Kidney epithelial cell (primary cell): ENCODE measurements at places on chromosomes 12 and 14. TPM values are rescaled to one million over a fixed set of nuclear protein-coding genes. Genes with fewer than 3 reads are reported as not detected.

DNA sequence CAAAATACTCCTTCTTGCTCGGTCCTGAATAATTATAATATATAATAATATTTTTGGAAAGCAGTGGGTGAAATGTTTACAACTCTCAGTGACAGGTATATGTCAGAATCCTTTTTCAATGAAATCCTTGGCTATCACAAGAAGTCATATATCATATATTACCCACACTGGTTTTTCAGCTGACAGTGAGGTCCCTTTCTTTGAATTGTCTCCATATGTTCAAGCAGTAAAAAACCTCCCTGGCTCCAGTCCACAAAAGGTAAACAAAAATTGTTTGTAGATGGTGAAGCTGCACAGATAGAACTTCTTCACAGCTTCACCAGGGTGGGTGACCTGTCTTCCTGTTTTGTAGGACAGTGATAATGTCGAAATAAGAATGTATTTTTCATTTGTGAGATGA, 44.0 kb downstream of the A2ML1 start:
- no peak for DNase-seq

DNA sequence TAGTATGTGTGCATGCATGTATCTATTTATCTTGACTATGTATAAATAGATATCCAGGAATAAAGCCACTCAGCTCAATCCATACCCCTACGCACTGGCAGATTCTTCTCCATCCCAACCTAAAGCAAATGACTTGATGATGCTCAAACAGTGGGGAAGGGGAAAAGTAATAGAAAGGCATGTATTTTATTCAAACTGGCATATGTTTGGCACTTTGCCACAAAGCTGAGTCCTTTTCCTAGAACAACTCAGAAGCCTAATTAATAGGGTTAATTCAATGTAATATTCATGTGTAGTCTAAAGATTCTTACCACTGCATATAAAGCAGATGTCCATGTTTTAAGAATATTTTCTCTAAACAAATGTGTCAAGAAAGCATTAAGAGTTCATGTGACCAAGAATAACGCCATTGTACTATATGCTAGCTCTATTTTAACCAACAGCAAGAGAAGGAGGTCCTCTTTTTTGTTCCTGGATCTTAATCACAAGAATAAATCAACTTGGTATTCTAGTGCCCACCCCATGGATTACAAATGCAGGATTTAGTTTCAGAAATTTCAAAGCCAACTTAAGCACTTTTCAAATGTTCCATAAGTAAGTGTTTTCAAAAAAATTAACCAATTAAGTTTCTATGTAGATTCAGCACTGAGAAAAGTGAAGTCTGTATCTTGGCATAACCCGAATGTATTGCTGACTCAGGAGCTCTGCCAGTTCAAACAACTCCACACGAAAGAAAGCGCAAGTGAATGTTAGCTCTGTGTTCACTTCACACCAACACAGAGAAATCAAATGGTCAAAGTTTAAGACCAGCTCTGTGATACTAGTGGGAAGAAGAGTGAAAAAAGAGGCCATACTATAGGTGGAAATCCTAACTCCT, 233.6 kb downstream of the MED13L start:
- no peak for DNase-seq

DNA sequence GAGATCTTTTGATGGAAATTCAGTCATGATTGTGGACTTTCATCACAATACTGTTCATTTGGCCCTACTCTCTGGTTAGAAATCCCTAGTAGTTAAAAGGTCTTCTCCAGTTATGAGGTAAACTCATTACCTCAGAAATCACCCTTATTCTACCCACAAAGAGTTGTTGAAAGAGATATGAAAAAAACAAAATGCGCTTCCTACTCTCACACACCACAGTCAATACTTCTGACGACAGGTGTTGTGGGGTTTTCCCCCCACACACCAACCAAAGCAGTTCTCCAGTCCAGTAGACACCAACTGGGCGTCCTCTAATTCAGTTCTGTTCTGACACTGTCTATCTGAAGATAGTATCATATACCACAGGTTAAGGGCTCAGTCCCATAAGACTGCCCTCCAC, 54.9 kb downstream of the TRMT5 start:
- no peak for DNase-seq

DNA sequence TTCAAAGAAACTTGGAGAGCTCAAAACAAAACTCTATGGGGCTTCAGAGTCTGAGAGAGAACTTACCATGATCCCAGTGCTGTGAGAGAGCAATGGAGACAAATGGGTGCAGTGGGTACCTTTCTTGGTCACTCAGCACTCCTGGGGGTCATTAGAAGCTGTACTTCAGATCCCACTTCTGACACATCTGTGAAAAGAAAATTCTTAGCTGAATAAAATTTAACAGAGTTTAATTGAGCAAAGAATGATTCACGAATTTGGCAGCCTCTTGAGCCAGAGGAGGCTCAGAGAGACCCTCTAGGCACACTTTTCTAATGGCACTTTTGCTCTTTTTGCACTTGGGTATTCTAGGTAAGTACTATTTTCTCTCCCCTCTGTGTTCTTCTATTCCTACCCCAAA, 96.8 kb upstream of the SYT10 start:
- DNase-seq: no peak

DNA sequence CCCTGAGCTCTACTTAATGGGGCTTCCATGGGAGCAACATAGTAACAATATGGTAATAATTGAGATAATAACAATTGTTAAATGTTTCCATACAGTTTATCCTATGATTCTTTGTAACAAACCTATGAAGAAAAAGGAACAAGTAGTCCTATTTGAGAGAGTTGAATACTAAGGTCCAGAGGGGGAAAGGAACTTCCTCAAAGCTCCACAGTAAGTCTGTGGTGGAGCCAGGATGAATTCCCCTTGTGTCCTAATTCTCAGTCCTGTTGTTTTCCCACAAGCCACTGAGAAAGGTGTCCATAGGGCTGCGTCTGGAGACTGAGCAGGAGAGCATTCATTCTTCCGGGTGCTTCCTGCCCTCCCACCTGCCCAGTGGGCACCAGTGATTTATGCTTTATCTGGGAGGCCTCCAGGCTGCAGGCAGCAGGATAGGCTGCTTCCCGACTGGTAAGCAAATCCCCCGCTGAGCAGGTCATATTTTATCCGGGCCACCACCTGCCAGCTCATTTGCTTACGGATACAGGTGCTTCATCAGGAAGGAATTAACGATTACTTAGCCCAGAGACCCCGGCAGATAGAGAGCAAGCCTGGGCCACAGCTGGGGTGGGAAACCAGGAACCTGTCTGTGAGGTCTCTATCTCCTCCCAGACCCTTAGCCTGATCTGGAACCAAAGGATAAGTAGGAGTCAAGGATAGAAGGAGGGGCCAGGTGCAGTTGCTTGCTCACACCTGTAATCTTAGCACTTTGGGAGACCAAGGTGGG, 33.9 kb upstream of the FAM222A start:
- DNase-seq: no peak

DNA sequence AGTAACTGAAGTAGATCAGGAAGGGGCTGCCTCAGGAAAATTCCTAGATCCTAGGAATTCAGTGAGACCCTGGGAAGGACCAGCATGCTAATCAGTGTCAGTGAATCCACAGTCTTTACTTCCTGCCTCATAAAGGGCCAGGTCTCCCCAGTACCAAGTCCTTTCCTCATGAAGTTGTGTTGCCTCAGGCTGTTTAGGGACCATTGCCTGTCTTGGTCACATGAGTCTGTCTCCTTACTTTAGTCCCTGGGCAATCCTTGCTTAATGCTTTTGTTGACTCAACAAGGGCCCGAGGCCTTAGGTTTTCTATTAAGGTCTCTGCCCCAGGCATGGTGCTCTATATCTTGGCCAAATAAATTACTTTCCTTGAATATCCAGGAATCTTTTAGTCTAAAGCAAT, 16.1 kb upstream of the ATF1 start:
- DNase-seq: no peak

- DNase-seq: no peak
These were observed 17.6 kb upstream of the TBC1D30 start for GRCh38 chr12:64806593-64807460.

- DNase-seq: no peak
These were observed 214.4 kb downstream of the BMP4 start for GRCh38 chr14:53742233-53742620.

DNA sequence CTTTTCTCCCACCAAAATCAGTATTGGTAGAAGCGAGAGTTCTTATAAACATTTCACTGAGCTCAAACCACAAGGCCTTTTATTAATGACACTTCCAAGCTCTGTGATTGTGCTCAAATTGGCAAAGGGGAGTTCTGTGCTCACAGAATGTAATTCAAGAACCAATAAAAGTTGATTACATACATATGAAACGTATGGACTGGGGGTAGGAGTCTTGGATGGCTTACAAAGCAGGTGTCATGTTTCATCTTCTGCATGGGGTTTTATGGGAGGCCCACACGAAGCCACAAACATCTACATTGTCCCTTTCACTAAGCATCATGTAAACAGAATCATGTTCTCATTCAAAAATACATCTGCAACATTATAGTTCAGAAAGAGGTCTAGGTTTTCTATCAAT, 828.3 kb downstream of the VRK1 start:
- no peak for DNase-seq

DNA sequence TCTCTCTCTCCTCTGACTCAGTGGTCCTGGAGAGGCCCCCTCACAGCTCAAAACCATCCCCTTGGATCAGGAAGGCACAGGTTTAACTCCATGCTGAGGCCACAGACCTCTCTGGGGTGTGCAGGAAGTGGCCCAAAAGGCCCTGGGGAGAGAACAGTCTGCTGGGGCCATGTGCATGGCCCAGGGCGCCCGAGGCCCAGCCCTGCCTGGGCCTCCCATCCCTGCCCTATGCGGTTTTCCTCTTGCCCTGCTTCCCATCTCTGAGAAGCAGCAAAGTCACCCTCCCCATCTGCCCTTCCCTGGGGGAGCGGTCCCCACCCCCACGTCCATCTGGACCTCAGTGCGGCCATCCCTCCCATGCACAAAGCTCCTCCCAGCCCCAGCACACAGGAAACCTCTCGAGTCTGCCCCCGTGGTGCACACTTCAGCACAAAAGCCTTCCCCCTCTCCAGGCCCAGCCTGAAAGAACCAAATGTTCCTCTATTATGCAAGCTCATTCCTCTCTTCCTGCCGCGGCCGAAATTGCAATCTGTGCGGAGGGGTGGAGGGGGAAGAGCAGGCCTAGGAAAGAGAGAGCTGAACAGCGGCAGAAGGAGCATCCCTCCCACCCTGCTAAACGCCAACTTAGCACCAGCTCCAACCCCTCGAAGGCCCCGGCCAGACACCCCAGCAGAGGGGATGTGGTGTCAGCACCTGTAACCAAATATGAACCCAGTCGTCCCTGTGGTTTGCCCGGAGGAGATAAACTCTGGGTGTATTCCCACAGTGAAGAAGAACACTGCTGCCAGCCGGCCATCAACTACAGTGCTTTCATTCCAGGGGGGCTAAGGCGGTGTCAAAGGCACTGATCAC, 108.5 kb downstream of the SCARB1 start:
- no peak for DNase-seq

GRCh38 chr12:12461923-12462315, 100.7 kb downstream of the DUSP16 start:
- DNase-seq: no peak

DNA sequence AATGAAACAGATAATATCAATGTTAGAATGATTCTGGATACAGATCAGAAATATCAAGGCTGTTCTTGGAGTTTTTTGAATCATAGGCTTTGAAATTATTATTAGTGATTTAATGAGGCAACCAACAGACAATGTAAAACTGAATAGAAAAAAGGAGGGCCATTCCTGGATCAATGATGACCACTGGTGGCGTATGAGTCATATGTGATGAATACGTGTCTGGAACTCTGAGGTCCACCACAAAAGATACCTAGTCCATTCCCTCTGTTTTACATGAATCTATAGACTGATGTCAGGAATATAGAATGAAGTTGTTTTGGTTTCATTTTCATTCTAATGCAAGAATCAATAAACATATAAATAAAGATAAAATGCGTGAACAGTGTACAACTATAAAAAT, 78.3 kb upstream of the RTL1 start:
- DNase-seq: no peak

GRCh38 chr12:50401500-50402081, 906 bp downstream of the LARP4 start:
- no peak for DNase-seq

- no peak for DNase-seq
These were observed 82.0 kb upstream of the RASSF8 start for GRCh38 chr12:25876383-25877045.

DNA sequence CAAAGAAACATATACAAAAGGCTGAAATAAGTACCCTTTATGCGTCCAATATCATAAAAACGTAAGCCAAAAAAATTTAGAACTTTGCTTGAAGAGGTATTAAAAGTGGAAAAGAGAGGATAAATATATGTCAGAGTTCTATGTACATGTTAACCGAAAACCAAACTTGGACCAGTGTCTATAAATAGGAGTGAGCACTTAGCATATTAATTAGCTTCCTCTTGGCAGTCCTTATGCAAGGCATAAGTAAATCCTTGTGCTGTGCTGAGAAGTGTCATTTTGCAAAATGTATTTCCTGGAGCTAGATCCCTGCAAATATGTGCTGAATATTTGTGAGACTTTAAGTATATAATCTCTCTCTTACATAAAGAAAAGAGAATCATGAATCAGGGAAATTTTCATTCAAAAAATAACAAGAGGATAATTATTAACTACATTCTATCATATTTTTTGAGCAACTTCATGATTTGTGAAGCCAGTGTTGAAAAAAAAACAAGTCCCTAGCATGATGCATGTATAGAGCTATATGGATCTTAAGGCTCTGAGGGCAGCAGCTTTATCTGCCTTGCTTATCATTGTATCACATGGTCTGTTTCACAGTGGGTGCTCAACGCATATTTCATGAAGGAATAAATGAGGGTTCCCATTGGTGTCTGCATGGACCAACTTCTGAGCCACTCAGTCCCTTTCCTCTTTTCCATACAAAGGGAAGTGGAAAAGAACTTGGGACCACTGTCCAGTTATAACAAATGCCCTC, 326.1 kb downstream of the PDZRN4 start:
- no peak for DNase-seq

GRCh38 chr12:42039176-42039575, 105.5 kb downstream of the GXYLT1 start:
- no peak for DNase-seq

- no peak for DNase-seq
These were observed 2.5 kb downstream of the HNF1A start for GRCh38 chr12:120980800-120981368.

- no peak for DNase-seq
These were observed 3.3 kb upstream of the PLEKHG3 start for GRCh38 chr14:64700894-64701293.

PPFIBP1 gene
- 111 and 119 TPM in 2 replicates for total RNA-seq

FITM1 gene
- not detected in 2 replicates for total RNA-seq

ACSM4 gene
- total RNA-seq: not detected in 2 replicates

VDR gene
- total RNA-seq: 21.9 and 25.6 TPM in 2 replicates

LBHD2 gene
- not detected in 2 replicates for total RNA-seq

MSRB3 gene
- 17.8 and 18.3 TPM in 2 replicates for total RNA-seq

WNT1 gene
- not detected in 2 replicates for total RNA-seq

MYF6 gene
- total RNA-seq: not detected in 2 replicates

DBX2 gene
- not detected in 2 replicates for total RNA-seq

SAV1 gene
- 25.3 and 31.1 TPM in 2 replicates for total RNA-seq

CEBPE gene
- total RNA-seq: not detected in 2 replicates
